ENCODE measurements at places on chromosomes 7 and 10.

- no peak for DNase-seq
Observed at GRCh38 chr7:22039670-22040069, 94.0 kb upstream of the CDCA7L start.

GRCh38 chr10:73999703-74000102 is 1.8 kb downstream of the VCL start:
- no peak for DNase-seq

GRCh38 chr7:134768243-134768642 is 11.2 kb upstream of the CALD1 start:
- DNase-seq = no peak

DNA sequence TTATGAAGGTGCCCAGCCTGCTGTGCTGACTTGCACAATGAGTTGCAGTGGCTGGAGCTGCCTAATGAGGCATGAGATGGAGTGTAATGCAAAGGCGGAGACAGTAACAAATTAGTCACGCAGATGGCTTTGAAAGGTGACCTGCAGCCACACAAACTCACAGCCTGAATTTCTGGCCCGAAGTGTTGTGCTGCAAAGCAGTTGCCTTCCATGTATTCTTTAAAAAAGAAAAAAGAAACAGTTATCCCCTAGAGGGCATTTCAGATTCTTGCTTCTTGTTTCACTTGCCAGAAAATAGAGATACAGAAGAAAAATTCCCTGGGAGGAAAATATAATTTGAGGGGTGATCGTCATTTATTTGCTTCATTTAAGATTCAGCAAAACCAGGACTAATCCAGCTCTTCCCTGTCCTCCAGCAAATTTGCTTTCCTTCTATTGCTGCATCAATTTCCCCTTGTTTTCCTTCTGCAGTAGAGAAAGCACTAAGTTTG is 239.9 kb downstream of the ADRA2A start:
- no peak for DNase-seq

DNA sequence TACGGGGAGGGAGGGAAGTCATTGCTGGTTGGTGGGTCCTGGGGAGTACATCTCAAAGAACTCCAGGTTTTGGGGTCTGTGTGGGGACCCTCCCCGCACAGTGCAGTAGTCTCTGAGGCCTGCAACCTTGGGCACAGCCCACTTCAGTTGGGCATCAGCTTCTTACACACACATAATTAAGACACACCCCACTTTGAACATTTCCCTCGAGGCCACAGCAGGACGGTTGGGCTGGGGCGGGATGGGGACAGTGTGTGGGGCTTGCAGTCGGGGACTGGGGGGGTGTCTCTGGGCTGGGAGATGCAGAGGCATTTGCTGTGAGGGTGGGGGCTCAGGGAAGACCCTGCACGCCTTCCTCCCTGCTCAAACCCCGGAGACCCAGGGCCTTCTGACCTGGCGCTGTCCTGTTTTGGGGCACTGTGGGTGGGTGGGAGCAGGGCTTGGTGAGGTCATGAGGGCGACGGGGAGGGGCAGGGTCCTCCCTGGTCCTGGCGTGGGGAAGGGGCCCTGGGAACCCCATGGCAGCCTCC is 1.3 kb downstream of the LFNG start:
- no peak for DNase-seq

DNA sequence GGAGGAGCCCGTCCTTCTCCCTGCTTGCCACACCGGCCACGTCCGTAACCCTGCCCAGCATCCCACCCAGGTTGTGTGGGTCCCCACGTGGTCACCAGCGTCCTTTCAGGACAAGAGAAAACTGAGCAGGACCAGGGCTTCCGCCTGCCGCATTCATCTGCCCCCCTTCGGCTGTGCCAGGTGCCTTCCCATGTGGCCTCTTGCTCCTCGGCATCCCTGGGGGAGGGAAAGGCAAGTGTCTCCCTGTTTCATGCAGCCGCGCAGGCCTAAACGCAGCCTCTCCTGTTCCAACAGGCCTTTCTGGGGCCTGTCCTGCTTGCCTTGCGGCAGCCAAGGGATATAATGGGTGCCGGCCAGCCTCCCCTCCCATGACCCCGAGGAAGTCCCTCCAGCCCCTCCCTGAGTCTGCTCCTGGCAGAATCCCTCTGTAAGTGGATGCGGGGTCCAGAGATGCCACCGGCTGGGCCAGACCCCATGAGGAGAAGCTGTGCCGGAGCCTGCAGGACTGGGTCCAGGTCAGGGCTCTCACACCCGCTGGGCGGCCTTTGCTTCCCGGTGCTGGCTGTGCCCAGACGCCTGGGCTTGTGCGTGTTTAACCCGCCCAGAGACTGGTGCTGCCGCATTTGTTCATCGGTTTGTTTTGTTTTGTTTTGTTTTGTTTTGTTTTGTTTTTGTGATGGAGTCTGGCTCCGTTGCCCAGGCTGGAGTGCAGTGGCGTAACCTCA is 23.1 kb downstream of the SHH start:
- no peak for DNase-seq

DNA sequence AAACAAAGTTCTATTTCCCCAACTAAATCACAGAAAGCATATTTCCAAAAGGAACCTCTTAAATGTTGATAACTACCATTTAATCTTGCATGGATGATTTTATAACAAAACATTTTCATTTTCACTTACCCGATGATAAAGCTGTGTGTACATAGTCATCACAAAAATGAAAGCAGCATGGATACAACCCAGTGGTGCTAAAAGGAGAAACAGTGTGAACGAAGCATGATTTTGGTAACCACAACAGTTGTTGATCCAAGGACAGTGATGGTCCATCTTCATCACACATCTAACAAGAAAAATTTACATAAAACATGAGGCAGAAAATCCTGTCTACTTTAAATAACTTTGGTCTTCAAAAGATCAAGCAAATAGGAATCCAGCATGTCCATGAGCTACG is 4.7 kb downstream of the ZDHHC6 start:
- DNase-seq = no peak

DNA sequence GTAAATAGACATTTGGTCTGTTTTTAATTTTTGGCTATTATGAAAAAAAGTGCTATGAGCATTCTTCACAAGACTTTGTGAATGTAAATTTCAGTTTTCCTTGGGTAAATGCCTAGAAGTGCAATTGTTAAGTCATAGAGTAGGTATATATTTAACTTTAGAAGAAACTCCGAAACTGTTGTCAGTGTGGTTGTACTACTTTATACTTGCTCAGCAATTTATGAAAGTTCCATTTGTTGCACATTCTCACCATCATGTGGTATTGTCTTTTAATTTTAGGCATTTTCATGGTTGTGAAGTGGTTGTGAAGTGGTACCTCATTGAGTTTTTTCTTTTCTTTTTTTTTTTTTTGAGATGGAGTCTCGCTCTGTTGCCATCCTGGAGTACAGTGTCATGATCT is 60.0 kb downstream of the TYW1 start:
- no peak for DNase-seq

DNA sequence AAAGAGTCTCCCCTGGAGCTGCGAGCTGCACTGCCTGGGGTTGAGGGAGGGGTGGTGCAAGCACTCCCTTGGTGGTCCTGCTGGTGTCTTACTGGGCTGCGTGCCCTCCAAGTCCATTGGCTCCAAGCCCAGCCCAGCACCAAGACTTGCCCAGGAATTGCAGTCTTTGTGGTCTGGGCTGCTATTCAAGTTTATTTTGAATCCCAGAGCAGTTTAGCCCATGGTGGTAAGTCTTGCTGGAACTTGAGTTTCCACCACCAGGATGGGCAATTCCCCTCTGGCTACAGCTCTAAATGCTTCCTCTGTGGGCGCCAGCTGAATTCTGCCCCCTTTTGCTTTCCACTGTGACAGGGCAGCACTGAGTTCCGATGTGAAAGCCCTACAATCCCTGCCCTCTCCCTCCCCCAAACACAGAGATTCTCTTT is 25.1 kb downstream of the GALNT11 start:
- DNase-seq = no peak

GRCh38 chr7:116672596-116673456 is 830 bp downstream of the MET start:
- DNase-seq = no peak

DNA sequence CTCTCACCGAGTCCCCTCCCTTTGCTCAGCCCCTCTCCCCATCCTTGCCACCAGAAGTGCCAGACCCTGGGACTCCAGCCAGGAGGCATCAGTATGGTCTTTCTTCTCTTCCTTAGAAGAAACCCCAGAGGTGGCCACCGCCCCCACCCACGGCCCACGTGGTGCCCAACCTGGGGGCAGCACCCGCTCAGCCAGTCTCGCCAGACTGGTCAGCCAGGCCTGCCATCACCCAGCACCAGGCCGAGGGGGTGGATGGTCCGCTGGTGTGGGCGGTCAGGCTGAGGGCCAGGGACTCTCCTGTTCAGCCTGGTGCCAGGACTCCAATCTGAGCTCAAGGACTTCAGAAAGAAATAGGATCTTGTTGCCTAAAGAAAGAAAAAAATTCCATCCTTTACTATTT is 5.8 kb upstream of the CLDN4 start:
- no peak for DNase-seq

- DNase-seq = no peak
Observed at GRCh38 chr10:3143791-3144434, 28.7 kb downstream of the PITRM1 start.

DNA sequence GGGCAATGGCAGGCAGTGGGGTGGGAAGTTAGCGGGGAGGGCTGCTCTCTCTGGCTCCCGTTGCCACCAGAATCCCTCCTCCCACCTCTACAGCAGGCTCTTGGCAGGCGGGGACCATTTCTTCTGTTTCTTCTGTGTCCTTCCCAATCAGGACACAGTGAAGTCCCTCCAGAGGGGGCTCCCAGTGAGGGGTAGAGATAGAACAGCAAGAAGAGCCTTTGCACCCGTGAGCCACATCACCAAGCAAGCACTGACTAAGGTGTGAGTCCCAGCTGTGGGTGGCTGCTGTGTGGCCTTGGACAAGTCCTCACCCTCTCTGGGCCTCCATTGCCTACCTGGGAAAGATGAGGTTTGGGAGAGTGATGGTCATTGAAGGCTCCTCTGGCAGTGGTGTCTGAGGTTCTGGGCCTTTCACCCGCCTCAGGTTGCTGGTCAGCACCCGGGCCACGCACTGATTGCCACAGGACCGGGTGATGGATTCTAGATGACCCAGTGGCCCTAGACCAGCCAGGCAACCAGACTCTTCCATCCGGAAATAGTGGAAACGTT is 26.0 kb upstream of the PCBD1 start:
- DNase-seq = no peak

DNA sequence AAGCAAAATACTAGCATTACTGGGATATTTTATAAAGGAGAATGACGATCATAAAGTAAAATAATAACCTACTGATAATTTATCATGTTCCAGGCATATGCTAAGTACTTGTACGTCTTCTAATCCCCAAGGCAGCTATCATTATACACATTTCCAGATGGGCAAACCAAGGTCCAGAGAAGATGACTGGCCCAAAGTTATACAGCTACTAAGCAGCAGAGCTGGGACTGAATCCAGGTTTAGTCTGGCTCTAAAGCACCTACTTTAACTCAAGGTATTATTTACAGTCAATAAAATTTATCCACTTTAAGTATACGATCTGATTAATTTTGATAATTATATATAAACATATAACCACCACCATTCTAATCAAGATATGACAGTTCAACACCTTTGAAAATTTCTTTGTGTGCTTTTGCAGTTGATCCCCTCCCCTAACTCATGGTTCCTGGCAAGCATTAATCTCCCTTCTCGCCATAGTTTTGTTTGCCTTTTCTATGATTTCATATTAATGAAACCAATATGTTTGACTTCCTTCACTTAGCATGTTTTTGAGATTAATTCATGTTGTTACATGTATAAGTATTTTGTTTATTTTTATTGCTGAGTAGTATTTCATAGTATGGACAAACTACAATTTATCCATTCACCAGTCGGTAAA is 126.7 kb downstream of the CPEB3 start:
- no peak for DNase-seq

- DNase-seq = no peak
Observed at GRCh38 chr7:69403169-69403568, 195.1 kb upstream of the AUTS2 start.

DNA sequence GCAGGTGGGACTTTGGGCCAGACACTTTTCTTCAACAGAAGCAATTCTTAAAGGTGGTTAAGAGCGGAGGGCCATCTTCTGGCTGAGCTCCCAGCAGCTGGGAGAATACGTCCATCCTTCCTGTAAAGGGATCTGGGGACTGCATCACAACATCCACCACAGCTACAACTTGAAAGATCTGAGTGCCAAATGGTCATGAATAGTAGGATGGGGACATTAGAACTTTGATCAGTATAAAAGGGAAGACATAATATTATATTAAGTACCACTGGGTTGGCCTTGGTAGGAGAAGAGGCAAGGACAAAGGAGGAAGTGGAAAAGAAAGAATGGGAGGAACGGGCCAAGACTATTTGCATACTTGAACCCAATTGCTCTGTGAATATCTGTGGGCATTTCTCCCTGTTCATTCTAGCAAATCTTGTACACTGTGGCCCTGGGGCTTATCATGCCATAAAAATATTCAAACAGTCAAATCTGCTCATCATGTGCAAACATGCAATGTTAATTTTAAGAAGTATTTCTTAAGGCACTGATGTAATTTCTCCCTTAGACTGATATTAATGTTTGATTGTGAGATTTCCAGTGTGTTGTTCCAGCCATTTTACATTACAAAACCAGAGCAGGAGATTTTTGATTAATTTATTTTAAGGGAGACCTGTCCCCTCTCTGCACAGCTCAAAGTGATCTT is 65.5 kb upstream of the CREB5 start:
- no peak for DNase-seq

GRCh38 chr7:23349484-23350157 is 50.5 kb downstream of the MALSU1 start:
- no peak for DNase-seq

DNA sequence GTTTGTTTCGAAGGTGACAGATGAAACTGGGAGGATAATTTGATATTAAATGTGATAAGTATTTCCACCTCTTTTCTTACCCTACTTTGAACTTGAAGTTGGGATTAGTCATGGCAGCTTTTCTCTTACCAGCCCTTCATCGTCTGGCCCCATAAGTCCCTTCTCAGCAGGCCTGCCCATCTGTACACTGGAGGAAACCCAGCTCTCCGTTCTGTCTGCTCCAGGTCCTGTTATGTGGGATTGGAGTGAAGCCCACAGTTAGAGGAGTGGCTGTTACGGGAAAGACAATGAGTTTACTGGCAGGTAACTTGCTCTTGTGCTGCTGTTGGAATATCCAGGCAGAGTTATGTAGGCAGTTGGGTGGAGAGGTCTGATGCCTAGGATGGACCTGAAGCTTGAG is 127.3 kb downstream of the CAMK1D start:
- DNase-seq = no peak
